ENCODE measurements at places on chromosomes 2 and 18.
A peak's percentile ranks its signal among the peaks of the same experiment; 100 is the strongest.

GRCh38 chr2:47602996-47603395 lies 179.9 kb upstream of the MSH6 start:
- no peak for DNase-seq

DNA sequence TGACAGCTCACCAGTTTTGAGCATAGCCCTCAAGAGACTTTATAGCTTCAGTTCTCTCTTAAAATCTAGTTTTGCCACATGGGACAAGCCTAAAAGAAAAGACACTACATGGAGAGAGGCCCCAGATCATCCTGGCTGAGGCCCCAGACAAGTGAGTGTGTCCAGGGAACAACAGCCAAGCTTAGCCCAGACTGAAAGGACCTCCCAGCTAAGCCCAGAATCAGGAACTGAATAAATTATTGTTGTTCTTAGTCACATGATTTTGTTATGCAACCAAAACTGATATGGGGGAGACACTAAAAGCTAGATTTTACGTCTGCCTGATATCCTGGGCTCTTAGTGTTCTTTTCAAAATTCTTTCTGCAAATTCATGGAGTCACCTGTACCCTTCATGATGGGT lies 29.3 kb upstream of the LBH start:
- peak; percentile 52 for DNase-seq

GRCh38 chr18:76476665-76477561 lies 18.1 kb downstream of the ZNF516 start:
- DNase-seq = peak; percentile 58

DNA sequence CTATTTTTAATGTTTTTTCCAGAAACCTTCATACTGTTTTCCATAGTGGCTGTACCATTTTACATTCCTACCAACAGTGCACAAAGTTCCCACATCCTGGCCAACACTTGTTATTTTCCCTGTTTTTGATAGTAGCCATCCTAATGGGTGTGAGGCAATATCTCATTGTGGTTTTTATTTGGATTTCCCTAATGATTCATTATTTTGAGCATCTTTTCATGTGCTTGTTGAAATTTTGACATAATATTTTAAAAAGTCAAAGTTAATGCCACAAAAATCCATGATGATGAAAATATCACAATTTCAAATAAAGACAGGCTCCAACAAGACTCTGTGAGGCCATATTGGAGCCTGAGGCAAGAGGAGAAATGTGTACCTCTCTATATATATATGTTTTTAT lies 50.2 kb downstream of the VWA3B start:
- peak; percentile 54 for DNase-seq

- DNase-seq = peak; percentile 64
Measured at GRCh38 chr2:238379096-238379810, 47.5 kb upstream of the ASB1 start.

DNA sequence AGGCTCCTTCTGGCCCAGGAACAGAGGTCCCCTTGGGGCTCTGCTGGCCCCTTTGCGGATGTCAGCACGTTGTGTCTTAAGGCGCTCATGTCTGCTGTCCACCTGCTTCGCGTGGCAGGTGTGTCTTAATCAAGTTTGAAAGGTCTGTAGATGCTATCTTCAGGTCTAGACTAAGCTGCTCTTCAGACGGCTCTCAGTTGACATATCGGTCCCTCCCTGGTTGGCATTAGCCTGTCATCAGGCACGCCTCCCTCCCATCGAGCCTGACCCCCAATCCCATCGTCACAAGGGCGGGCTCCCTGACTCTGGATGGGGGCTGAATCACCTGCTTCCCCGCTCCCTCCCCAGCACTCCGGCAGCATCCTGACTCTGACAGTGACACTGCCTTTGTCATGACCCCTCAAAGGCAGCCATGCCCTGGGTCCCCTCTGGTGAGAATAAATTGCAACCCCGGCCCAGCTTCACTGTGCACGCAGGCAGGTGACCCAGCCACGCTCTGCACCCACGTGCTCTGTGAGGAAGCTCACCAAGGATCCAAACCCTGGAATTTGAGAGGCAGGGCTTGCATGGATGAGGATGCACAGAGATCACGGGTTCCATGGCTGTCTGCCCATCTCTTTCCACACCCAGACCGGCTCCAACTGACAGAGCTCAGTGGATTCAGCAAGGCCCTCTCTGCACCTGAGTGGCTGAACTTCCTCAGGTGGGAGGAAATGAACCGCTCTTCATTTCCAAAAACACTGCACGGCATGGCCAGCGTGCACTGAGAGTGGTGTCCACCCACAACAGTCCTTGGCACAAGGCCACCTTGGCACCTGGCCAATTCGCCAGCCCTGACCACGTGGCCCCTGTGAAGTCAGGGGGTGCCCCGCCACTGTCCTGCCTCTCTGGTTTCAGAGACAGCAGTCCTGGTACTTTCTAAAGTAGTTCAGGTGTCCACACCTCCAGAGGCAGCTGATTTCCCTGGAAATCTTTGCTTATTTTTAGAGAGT lies 110.2 kb upstream of the GPC1 start:
- DNase-seq = no peak

DNA sequence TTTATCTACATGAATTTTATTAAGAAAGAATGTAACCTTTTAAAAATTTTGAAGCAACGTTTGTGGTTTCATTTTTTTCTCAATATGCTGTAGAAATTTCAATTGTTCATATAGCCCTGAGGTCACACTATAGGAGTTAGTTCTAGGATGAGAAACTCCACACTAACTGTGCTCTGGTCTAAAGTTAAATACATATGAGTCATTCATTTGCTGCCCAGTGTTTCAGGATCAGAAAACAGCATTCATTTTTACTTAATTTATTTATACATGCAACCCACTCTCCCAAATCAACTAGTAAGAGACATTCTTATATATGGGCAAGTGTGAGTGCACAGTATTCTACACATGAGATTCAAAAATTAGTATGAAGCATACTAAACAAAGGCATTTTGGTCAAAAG lies 137.9 kb downstream of the DOCK10 start:
- DNase-seq = peak; percentile 72

DNA sequence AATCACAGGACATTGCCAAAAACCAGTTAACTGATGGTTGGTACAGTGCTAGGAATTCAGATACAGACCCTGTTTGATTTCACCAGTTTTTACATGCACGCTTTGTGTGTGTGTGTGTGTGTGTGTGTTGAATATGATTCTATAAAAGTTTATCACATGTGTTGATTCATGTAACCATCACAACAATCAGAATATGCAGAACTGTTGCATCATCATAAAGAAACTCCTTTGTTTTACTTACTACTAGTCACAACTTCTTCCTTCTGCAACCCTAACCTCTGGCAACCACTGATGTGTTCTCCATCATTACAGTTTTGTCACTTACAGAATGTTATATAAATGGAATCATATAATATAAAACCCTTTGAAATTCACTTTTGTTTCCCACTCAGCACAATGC lies 144.8 kb upstream of the CYP26B1 start:
- DNase-seq = no peak

DNA sequence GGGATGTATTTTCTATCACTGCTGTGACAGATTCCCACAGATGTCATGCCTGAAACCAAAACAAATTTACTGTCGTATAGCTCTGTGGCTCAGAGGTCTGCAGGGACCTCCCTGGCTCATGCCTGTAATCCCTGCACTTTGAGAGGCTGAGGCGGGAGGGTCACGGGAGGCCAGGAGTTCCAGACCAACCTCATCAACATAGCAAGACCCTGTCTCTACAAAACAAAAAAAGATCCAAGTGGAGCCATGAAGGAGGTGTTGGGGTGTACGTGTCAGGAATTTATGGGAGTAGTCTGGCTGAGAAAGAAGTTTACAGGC lies 51.0 kb upstream of the FAHD2A start:
- DNase-seq = no peak

DNA sequence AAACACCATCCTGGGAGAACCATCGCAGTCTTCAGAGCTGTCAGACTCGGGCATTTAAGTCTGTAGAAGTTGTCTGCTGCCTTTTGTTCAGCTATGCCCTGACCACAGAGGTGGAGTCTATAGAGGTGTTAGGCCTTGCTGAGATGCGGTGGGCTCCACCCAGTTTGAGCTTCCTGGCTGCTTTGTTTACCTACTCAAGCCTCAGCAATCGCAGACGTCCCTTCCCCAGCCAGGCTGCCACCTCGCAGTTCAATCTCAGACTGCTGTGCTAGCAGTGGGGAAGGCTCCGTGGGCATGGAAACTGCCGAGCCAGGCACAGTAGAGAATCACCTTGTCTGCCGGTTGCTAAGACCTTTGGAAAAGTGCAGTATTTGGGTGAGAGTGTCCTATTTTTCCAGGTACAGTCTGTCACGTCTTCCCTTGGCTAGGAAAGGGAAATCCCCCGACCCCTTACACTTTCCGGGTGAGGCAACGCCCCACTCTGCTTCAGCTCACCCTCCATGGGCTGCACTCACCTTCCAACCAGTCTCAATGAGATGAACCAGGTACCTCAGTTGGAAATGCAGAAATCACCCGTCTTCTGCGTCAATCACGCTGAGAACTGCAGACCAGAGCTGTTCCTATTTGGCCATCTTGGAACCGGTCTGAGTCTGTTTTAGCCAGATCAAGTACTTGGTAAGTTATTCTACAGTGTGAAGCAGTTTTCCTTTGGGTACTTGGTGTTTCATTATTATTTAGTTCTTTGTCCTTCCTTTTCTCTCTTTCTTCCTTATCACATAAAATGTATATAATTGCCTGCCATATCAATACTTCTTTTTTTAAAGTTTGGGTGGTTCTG lies 71.5 kb downstream of the CDC42EP3 start:
- DNase-seq = no peak

- no peak for DNase-seq
Measured at GRCh38 chr18:49016648-49017539, 66.1 kb upstream of the SMAD7 start.

GRCh38 chr2:67318993-67319481 lies 78.1 kb upstream of the ETAA1 start:
- no peak for DNase-seq

GRCh38 chr2:149612122-149612521 lies 24.5 kb upstream of the MMADHC start:
- no peak for DNase-seq

DNA sequence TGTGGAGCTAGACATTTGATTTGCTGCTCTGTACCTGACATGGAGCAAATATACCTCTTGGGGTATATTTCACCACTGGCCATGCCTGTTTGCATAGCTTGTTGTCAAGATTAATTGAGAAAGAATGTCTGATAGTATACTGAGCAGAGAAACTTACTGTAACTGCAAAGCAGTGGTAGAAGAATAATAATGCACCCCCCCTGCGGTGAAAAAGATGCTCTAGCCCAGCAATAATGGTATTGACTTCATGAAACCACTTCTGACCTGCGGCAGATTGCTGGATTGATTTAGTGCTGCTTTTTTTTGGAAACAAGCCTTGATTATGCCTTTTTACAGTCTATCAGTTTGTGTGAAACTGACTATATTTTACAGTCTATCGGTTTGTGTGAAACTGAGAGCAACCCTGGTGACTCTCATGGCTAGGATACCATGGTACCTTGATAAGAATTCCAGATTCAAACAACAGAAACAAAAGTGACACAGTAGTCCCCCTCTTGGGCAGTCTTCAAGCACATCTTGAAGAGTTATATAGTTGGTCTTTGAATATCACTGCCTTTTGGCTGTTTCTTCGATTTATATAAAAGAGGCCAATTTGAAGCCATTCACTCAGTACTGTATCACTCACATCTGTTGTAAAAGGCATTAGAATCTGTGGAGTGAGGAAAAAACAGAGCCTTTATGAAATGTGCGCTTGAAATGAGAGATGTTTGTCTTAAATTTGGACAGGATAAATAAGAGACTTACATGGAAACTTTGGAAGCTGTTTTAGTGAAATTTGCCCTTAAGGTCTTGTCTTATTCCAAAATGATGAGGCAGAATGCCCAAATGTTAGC lies 102.5 kb downstream of the FMNL2 start:
- DNase-seq = no peak

DNA sequence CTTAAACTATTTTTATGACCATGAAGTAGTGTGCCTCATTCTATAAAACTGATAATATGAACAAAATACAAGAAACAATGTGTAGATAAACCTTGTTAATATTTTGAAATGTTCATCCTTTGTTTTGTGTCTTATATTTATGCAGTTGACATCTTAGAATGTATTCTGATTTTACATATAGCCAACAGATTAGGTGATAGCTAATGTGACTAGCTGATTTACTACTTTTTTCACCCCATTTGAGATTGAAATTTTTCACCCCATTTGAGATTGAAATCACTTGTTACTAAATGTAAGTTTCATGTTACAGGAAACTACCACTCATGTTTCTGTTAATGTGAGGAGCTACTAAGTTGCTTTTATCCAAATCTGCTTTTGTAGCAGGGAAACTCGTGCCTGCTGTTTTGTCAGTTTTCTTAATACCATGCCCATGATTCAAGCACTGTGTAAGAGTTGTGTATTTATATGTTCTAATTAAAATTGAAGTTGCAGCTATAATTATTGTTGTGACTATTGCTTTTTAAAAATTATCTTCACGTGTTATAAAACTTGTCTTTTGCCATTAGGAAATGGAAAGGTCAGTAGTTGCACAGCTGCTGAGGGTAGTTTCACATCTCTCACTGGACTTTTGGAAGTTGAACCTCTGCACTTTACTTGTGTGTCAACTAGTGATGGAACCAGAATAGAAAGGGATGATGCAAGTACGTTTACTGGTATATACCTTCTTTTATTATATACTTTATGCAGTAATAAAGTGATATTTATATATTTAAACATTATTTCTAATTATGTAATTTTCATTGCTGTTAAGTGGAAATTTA lies 96.6 kb downstream of the BIRC6 start:
- no peak for DNase-seq

DNA sequence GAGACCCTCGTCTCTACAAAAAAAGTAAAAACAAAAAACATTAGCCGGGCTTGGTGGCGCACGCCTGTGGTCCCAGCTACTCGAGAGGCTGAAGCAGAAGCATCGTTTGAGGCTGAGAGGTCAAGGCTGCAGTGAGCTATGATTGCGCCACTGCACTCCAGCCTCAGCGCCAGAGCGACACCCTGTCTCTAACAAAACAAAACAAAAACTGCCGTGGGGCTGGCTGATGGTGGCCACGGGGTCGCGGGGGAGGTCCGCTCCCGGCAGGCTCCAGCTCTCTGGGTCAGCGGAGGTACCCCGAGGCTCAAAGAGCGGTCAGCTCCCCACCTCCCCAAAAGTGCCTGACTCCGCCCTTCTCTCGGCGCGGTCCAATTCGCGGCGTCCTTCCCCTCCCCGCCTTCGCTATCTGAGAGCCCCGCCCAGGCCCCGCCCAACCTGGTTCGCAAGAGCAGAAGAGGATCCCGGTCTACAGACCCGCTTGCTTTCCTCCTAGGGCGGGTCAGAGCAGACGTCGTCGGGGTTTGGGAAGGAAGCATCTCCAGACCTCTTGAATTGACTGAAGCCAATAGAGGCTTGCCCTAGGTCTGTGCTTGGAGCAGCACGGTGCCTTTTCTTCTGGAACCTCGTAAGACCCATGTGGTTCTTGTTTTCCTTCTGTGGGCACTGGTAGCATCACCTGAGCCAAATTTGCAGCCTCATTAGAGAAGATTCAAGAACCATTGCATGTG lies 7.8 kb downstream of the RAX start:
- DNase-seq = peak; percentile 2

Data from inflammatory macrophage treated with lipopolysaccharide for 4 hours (primary cell).